ENCODE measurements at places on chromosomes 4 and X.

DNA sequence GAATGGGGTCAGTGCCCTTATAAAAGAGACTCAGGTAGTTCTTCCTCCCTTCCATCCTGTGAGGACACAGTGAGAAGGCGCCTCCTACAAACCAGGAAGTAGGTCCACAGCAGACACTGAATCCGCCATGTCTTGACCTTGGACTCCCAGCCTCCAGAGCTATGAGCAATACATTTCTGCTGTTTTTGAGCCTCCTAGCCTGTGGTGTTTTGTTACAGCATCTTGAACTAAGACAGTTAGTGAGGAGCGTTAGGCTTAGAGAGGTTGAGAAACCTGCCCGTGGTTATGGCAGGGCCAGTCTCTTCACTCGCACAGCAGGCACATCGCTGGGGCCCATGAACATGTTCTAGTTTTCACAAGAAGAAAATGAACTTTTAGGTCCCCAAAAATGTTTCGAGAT, 19.7 kb downstream of the SHROOM2 start:
- DNase-seq: no peak

- DNase-seq: no peak
Observed at GRCh38 chrX:2385224-2385623, 115.6 kb downstream of the DHRSX start.

DNA sequence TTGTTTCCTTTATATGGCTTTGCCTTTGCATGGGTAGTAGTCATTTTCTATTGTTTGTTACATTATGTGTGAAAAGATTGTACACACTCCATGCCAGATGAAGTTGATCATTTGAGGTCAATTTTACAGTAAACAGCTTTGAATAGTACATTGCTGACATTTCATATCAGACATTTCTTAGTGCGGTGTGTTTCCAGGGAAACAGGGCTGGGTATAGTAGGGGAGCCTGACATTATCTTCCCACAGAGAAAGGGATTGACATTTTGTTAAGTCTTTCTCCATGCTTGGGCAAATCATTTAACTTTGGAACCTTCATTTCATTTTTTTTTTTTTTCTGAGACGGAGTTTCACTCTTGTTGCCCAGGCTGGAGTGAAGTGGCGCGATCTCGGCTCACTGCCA, 5.0 kb downstream of the FUNDC2 start:
- no peak for DNase-seq

DNA sequence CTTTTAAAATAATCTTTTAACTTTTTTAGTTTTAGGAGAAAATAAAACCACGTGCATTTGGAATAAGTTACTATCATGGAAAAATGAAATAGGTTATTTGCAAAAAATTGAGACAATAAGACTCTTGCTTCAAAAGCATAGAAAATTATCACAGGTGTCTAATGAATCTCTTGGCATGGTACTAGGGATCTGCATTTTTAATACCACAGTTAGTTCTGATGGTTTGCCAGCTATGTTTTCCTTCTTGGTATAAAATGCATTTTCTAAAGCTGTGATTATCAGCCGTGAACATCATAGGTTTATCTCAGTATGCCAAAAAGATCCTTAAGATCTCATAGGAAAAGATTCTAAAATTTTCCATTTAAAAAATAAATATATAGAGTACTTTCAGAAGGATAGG, 83.9 kb downstream of the RASL11B start:
- DNase-seq: no peak

DNA sequence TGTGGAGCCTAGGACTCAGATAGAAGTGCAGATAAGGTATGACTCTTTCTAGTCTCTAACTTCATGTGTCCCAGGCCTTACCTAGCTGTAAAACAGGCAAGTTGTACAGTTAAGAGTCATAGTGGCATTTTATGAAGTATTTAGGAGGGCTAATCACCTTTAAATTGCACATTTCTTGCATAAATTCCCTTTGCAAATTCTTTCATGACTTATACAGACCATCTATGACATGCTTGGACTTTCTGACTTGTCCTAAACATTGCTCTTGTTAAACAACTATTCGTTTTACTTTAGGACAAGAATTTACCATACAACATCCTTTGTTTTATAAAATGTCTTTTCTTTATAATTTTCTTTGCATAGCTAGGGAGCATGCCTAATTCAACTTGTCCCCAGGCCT, 7.8 kb upstream of the RRAGB start:
- no peak for DNase-seq

GRCh38 chr4:138555108-138555507, 313.0 kb upstream of the SLC7A11 start:
- no peak for DNase-seq

DNA sequence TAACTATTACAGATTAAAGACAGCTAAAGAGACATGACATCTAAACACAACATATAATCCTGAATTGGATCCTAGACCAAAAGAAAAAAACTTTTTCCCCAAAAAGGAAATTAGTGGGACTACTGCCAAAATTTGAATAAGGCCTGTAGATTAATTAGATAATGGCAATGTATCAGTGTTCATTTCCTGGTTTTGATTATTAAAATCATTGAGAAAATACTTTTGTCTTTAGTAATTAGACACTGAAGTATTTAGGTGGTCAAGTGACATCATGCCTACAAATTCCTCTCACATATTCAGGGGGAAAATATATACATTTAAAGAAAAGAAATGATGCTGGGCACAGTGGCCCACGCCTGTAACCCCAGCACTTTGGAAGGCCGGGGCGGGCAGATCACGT, 10.4 kb upstream of the USO1 start:
- DNase-seq: no peak

DNA sequence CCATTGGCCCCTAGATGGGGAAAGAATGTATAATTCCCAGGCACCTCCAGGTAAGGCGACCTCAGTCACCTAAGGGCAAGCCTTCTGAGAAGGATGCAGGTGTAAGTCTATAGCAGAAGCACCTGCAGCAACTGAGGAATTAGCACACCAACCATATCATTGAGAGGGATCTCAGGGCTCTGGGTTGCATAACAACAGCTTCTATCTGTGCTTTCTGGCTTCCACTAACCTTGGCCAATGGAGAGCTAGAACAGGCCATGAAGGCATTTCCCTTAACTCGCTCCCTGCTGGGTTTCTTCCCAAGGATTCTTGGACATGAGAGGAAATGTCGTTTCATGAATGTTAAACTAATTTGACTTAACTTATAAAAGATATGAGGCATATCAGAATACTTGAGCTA, 177.8 kb upstream of the GK2 start:
- DNase-seq: no peak

GRCh38 chr4:28432348-28433025, 1571.8 kb downstream of the STIM2 start:
- DNase-seq: no peak

GRCh38 chr4:48307528-48307927, 33.8 kb upstream of the SLAIN2 start:
- DNase-seq: no peak

GRCh38 chr4:52843351-52843750, 18.8 kb upstream of the RASL11B start:
- DNase-seq: no peak

DNA sequence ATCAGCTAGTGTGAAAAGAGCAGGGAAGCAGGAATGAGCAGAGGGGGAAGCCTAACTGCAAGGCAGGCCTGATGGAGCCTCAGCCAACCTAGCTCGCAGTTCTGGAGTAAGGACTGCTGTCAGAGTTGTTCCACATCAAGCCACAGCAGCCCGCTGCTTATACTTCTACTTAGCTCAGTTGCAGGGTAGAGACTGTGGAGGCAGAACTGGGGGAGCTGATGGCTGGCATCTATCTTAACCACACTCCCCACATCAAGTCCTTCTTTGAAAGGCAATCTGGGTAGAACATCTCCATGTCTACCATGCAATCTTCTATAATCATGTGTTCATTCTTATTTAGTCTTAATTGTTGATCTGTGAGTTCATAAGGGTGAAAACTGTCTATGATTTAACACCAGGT, 46.1 kb downstream of the DDX60 start:
- DNase-seq: no peak

DNA sequence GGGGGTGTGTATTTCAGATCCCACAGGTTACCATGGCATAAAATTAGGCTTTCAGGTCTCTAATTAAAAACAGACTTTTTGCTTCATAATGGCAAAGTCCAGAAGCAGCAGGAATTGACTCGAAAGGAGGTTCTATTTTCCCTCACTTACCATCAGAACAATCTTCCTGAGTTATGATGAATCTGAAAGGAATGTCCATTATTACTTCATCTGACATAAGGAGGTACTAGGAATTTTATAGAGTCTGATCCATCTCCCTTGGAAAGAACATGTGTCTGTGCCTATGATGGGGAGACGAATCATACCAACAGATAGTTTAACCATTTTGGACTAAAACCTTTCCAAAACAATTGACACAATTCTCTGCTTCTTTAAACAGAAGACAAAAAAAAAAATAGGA, 206.3 kb upstream of the FGF13 start:
- no peak for DNase-seq

- no peak for DNase-seq
Observed at GRCh38 chr4:156336511-156336910, 382.8 kb upstream of the CTSO start.

DNA sequence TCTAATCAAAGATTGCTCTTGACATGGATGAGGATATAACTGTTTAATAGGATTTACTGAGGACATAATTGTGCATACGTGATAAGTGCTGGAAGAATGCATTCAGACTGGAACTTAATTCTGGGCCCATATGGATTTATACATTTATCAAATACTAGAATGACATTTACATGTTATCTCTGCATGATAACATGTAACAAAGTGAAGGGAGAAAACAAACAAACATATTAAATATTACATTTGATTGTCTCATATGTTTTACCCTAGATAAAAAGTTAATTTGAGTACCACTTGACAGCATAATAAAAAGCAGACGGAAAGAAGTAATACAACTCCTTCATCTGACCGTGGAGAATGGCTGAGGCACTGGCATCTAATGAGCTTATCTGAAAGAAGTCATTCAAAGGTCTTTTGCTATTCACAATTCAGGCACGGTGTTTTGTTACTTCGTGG, 297.8 kb downstream of the PPP3CA start:
- DNase-seq: no peak
